Erythroblast (primary cell): ENCODE measurements at places on chromosomes 3 and 15.

DNA sequence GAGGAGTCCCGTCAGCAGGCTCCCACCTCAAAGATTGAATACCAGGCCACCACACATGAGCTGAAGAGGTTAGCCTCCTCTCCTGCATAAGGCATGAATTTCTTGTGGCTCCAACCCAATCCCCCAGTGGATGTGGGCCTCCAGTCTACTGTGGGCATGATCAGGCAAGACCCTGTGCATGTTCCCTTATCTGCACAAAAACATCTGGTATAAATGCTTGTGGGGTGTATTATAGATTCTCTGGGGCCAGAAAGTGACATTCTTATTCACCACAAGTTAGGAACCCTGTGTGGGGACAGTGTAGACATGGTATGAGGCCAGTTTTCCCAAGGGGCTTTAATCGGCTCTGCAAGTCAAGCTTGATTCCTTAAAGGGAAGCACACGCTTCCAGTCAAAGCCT is 18.2 kb upstream of the UBP1 start:
- peak; percentile 27 for DNase-seq

DNA sequence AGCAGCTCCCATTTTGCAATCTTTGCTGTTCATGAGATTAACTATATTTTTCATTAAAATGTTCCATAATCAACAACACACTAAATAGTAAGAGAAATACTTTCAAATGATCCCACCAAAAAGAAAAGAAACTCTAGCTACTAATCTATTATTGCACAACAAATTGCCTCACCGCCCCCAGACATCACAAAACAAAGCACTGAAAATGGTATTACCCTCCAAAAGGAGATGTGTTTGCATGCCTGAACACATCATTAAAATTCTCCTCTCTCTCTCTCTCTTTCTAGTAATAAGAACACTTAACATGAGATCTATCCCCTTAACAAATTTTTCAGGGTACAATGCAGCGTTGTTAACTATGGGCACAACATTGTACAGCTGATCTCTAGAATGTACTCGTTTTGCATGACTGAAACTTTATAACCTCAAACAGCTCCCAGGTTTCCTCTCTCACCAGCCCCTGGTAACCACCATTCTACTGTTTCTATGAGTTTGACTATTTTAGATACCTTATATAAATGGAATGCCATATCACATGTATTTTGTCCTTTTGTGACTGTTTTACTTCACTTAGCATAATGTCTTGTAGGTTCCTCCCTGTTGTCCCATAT is 33.1 kb downstream of the WNT5A start:
- DNase-seq: no peak

DNA sequence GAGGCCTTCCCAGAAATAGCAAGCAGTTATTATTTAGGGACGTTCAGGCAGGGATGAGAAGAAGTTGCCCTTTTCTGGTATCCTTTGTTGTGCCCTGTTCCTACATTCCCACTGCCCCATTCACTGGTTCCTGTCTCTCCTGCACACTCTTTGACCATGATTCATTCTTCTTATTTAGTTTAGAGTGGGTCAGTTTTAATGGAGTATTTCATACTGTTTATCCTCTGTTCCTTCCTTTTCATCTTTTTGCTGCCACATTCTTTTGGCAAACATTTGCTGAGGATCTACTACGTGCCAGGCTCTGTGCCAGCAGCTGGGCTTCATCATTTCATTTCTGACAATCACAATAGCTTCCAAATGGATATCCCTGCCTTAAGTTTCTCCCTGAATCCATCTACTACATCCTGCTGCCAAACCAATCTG is 11.8 kb upstream of the EID1 start:
- no peak for DNase-seq

DNA sequence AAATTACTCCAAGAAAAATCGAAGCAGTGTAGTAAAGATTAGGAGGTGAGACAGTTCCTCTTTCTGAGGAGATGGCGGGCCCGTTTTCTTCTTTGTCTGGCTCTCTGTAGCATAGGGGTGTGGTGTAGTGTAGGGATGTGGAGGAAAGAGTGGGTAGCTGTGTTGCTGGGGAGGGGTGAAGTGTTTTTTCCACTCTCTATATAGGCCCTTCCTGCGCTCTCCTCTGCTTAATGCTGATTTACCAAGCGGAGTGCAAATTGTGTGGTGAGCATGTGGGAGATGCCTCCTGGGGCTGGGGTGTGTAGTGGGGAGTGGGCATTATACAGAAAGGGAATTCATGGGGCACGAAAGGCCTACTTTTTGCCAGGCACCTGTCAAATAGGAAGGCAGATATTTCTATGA is 94.9 kb downstream of the ST6GAL1 start:
- DNase-seq: no peak

DNA sequence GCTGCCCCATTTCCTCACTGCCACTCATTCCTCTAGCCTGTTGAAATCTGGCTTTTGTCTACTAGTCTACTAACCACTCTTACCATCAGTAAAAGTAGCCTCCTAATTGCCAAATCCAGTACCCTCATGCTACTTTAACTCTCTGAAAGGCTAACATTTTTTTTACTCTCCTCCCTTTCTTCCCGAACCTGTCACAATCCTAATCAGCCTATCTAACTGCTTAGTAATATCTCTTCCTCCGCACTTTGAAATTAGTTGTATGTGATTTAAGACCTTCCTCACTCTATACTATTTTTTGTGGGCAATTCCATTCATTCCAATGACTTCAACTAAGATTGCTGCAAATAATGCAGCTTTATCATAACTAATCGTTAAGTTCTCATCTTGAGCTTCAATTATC is 3.7 kb downstream of the SENP7 start:
- DNase-seq: no peak

DNA sequence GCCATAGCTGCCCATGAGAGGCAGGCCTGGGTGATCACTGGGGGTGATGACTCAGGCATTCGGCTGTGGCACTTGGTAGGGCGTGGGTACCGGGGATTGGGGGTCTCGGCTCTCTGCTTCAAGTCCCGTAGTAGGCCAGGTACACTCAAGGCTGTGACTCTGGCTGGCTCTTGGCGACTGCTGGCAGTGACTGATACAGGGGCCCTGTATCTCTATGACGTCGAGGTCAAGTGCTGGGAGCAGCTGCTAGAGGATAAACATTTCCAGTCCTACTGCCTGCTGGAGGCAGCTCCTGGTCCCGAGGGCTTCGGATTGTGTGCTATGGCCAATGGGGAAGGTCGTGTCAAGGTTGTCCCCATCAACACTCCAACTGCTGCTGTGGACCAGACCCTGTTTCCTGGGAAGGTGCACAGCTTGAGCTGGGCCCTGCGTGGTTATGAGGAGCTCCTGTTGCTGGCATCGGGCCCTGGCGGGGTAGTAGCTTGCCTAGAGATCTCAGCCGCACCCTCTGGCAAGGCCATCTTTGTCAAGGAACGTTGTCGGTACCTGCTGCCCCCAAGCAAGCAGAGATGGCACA is 5.3 kb downstream of the WDR6 start:
- DNase-seq: no peak

- peak; percentile 32 for DNase-seq
Measured at GRCh38 chr3:53921296-53921695, 29.6 kb upstream of the SELENOK start.

- DNase-seq: no peak
Measured at GRCh38 chr3:192482391-192482790, 244.9 kb downstream of the FGF12 start.
